ENCODE measurements at places on chromosomes 11 and 22. TPM values are rescaled to one million over a fixed set of nuclear protein-coding genes. Genes with fewer than 3 reads are reported as not detected.

Gene PYGM
- total RNA-seq = 3.6 TPM

DNA sequence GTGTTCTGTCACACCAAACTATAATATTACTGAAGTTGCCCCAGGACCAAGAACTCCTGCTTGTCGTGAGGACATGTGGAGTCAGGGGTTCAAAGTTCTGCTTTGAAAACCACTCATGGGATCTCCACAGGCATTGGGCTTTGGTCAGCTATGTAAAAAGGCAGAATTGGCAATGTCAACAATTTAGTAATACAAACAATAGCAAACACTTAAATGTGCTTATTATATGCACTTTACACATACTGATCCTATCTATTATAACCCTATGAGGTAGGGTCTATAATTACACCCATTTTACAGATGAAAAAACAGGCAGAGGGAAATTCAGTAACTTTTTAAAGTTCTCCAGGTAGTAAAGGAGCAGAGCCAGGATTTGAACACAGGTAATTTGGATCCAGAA is 94.6 kb downstream of the CCDC83 start:
- H3K36me3 ChIP-seq = peaks cover 23% of the 10 kb centered on the region
- no peak for DNase-seq
- H3K4me1 ChIP-seq = no peaks in the 10 kb centered on the region
- no peak overlapping the region for H3K4me3 ChIP-seq

Gene SNX32
- total RNA-seq = 1.2 TPM

- H3K27ac ChIP-seq = no peak overlapping the region
- H3K36me3 ChIP-seq = no peaks in the 10 kb centered on the region
- DNase-seq = no peak
- no peaks in the 10 kb centered on the region for H3K4me1 ChIP-seq
- no peaks in the 10 kb centered on the region for H3K27me3 ChIP-seq
Measured at GRCh38 chr22:38049812-38050619, 7.2 kb upstream of the PICK1 start.

DNA sequence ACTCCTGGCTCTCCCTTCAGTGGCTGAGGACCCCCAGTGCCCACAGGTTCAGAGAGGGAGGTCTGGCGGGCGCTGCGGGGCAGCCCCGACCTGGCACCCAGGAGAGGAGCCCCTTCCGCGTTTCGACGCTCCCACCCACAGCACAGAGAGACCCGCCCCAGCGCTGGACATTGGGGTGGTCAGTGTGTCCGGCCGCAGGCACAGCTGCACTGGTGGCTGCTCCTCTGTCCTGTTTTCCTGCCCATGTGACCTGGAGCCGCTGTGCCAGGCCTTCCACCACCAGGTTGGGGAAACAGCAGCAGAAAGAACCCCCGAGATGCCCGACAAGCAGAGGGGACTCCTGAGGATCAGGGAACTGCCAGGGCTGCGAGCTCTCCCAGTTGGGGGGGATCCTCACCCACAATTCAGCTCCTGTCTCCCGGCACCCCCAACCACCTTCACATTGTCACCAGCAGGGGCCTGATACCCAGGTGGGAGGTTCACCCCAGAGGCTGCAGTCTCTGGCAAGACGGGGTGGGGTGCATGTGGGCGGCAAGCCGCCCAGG is 13.6 kb downstream of the KRTAP5-5 start:
- H3K27ac ChIP-seq = no peak overlapping the region
- no peaks in the 10 kb centered on the region for H3K4me1 ChIP-seq
- no peak overlapping the region for H3K4me3 ChIP-seq
- no peaks in the 10 kb centered on the region for H3K36me3 ChIP-seq
- no peaks in the 10 kb centered on the region for H3K27me3 ChIP-seq

- no peak overlapping the region for H3K4me3 ChIP-seq
- no peaks in the 10 kb centered on the region for H3K36me3 ChIP-seq
- no peaks in the 10 kb centered on the region for H3K27me3 ChIP-seq
- peaks cover 6% of the 10 kb centered on the region for H3K4me1 ChIP-seq
- H3K27ac ChIP-seq = no peak overlapping the region
Measured at GRCh38 chr22:35900483-35901168, 128.0 kb downstream of the RBFOX2 start.

DNA sequence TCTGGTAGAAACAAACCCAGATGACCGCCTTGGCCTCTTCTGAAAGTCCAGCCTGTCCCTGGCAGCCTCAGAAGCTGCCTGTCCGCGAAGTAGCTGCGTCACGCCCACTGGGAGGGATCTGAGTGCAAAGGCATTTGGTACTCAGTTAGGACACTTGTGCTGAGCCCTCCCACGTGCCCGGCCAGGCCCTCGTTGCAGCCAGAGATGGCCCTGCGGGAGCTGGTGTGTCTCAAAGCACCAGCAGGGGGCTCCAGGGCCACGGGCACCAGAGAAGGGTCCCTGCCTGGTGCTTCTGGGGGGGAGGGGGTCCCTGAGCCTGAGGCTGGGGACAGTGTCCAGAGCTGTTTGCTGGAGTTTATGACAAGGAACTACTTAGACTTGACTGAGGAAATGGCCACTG is 5.8 kb downstream of the SELENOO start:
- H3K36me3 ChIP-seq = peaks cover 56% of the 10 kb centered on the region
- no peaks in the 10 kb centered on the region for H3K4me1 ChIP-seq
- H3K27me3 ChIP-seq = no peaks in the 10 kb centered on the region
- no peak overlapping the region for H3K4me3 ChIP-seq

Measured in H9 (cell line).